ENCODE measurements at places on chromosomes 16 and 17. TPM values are rescaled to one million over a fixed set of nuclear protein-coding genes. Genes with fewer than 3 reads are reported as not detected.

CA5A gene
- total RNA-seq, result not detected

GPR142 gene
- not detected for total RNA-seq

MMP28 gene
- total RNA-seq, result not detected

CHP2 gene
- not detected for total RNA-seq

CTRB2 gene
- not detected for total RNA-seq

TPSB2 gene
- not detected for total RNA-seq

GLP2R gene
- total RNA-seq, result not detected

GCSH gene
- 3.4 TPM for total RNA-seq

SMIM5 gene
- 1.6 TPM for total RNA-seq

KIAA0513 gene
- total RNA-seq, result 7.5 TPM

ANKRD40CL gene
- not detected for total RNA-seq

CLEC18A gene
- total RNA-seq, result 2.9 TPM

MT4 gene
- total RNA-seq, result not detected

HBA2 gene
- total RNA-seq, result 0.86 TPM

HELZ gene
- total RNA-seq, result 130 TPM

G6PC1 gene
- not detected for total RNA-seq

RUNDC3A gene
- total RNA-seq, result 0.27 TPM

CCDC200 gene
- not detected for total RNA-seq

MAPT gene
- 0.69 TPM for total RNA-seq

CLEC3A gene
- not detected for total RNA-seq
